Hair follicle dermal papilla cell (primary cell): ENCODE measurements at places on chromosomes 12 and 14. TPM values are rescaled to one million over a fixed set of nuclear protein-coding genes. Genes with fewer than 3 reads are reported as not detected.

The KRT3 gene
- not detected in 2 replicates for total RNA-seq

The KRT79 gene
- not detected in 2 replicates for total RNA-seq

The DNAH10 gene
- total RNA-seq: 0.36 and 0.81 TPM in 2 replicates

The WNT5B gene
- 312 and 507 TPM in 2 replicates for total RNA-seq

The MMP14 gene
- 612 and 680 TPM in 2 replicates for total RNA-seq

The AQP2 gene
- not detected in 2 replicates for total RNA-seq
